Glutamatergic neuron (in vitro differentiated cells): ENCODE measurements at places on chromosomes 16 and 17. TPM values are rescaled to one million over a fixed set of nuclear protein-coding genes. Genes with fewer than 3 reads are reported as not detected.

The IRX6 gene
- total RNA-seq = not detected

The DNAI2 gene
- total RNA-seq = not detected

The HOXB8 gene
- total RNA-seq = not detected

The DOC2B gene
- 109 TPM for total RNA-seq

The KRT32 gene
- total RNA-seq = not detected

The INTS2 gene
- total RNA-seq = 16.9 TPM

DNA sequence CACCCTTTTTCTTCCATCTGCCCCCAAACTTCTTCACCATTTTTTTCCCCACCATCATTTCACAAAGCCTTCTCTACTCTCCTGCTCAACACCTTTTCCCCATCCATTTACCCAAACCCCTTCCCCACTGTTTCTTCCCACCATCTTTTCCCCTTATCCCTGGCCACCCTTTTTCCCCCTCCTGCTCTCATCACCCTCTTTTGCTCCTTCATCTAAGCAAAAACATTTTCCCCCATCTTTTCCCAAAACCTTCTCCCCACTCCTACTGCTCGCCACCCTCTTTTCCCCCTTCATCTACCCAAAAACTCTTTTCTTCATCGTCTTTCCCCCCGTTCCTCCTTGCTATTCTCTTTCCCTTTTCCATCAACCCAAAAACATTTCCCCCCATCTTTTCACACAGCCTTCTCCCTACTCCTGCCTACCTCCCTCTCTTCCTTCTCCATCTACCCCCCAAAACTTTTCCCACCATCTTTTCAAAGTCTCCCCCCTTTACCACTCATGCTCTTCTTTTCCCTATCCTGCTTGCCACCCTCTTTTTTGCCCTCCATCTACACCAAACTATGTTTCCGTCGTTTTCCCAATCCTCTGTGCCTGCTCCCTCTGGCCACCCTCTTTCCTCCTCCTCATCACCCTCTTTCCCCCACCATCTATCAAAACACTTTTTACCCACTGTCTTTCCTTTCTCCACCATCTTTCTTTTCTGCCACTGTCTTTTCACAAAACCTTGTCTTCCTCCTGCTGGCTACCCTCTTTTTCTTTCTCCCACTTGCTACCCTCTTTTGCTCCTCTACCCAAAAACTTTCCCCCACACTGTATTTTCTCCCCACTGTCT lies 205.8 kb upstream of the WSB1 start:
- no peak for DNase-seq

DNA sequence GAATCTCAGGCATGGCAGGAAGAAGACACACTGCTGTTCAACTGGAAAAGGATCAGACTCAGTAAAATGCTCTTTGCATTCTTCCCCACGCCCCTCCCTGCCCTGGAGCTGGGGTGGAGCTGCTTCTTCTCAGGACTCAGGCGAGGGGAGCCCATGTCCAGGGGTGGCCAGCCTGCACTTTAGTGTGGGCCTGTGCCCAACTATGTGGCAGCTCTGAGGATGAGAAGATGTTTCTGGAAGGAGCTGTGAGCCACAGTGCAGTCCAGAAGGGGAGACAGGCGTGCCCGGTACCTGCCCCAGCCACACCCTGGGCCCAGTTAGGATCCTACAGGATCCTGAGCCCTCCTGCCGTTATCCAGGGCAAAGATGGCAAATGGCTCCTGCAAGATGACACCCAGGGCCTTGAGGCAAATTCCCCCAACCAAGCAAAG lies 120.3 kb downstream of the ANKRD11 start:
- no peak for DNase-seq

DNA sequence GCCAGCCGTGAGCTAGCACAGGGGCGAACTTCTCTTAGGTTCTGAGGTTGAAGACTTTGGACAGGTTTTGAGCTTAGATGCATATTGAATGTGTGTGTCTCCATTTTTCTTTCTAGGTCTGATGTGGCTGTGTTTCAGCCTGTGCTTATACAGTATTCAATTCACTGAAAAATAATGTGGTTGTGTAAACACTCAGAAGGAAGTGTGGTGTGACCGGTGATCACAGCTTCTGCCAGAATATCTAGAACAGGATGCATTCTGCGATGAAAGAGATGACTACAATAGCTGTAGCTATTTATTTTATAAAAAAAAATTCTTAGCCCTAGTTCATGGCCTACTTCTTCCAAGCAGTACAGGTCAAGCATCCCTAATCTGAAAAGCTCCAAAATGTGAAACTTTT lies 64.4 kb downstream of the MAP2K6 start:
- no peak for DNase-seq

GRCh38 chr16:13254998-13255614 lies 353.7 kb downstream of the SHISA9 start:
- DNase-seq = no peak

GRCh38 chr16:2953706-2954627 lies 10.1 kb upstream of the KREMEN2 start:
- peak; percentile 68 for DNase-seq

DNA sequence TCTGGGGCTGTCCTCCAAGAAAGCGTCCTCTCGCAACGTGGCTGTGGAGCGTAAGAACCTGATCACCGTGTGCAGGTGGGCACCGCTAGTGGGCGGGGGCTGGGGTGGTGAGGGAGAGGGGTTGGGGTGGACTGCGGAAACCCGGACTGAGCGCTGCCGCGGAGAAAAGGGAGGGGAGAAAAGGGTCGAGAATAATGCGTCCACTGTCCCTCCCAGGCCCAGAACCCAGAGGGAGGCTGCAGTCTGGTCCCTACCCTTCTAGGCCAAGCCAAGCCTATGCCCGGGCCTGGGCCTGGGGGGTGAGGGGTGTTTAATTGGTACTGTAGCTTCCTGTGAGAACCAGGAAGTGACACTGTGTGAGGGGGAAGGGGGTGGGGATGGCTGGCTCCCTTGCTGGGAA lies 464 bp downstream of the RUNDC3A start:
- DNase-seq = peak; percentile 59

DNA sequence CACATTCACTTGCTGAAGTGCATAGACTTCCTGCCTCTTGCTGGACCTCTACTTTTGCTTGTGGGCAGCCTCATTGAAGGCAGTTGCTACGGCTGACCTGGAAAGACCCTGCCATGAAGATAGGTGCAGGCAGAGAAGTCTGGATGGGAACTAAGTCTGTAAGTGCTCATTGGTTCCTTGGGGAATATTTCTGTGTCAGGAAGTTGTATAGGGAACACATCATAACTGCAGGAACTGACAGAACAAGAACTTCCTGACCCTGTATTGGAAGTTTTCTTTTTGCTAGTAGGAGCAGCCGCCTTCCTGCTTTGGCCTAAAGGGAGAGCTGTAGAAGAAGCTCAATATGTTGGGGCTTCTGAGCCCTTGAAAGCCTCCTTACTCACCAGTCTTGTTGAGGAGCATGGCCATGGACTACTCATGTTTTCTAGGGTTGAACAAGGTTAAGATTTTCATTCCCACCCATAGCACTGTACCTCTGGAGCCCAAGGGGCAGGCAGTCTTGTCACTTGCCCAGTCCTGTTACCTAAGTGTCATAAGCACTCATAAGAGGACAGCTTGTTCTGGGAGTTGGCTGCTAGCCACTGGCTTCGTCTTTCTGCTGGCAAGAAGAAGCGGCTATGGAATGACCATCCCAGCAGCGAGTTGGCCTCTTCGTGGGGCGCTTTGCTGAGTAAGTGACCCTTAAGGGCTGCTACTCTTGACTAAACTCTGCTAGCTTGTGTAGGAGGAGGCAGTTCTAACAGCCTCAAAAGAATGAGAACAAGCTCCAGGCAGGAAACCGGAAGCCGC lies 7.2 kb downstream of the UBFD1 start:
- DNase-seq = no peak

DNA sequence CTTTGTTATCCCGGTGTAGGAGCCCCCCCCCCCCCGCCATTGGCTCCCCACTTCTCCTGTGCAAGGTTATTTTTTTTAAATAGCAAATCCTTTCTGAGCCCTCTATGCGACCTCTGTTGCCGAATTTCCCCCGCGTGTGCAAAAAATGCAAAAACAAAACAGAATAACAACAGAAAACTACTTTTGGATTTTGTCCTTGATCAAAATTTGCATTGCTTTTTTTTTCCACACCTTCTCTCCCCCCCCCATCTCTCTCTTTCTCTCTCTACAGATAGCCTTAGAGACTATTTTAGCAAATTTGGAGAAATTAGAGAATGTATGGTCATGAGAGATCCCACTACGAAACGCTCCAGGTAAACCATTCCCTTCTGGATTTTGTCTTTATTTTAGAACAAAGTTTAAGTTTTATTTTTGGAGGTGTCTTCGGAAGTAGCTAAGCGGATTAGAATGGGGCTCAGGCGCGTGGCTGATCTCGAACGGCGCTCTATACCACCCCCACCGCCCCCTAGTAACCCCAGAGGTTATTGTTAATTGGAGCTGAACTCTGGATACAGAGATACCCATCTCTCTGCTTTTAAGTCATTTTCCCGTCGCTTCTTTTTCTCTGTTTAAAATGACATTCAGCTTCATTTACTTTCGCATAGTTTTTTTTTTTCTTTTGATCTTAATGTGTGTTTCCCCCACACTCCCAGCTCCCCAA lies 1.0 kb downstream of the MSI2 start:
- no peak for DNase-seq

GRCh38 chr17:4858068-4858881 lies 25.1 kb downstream of the MINK1 start:
- no peak for DNase-seq

DNA sequence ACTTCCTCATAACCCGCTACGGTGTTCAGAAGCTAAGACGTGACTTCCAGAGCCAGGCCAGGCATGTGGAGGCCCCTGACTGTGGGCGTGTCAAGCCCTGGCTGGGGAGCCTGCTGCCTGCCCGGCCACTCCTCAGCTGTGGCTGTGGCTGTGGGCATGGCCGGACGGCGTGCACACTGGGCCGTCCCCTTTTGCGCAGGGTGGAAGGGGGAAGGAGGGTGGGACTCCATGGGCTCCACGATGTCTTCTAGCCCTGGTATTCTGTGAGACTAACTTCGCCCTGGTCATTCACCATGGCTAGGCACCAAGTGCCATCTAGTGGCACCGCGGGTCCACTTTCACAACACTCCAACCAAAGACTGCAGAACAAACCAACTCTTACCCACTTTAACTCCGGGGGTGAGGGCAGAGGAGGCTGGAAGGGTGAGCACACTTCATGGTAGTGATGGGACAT lies 67.9 kb downstream of the N4BP1 start:
- no peak for DNase-seq

DNA sequence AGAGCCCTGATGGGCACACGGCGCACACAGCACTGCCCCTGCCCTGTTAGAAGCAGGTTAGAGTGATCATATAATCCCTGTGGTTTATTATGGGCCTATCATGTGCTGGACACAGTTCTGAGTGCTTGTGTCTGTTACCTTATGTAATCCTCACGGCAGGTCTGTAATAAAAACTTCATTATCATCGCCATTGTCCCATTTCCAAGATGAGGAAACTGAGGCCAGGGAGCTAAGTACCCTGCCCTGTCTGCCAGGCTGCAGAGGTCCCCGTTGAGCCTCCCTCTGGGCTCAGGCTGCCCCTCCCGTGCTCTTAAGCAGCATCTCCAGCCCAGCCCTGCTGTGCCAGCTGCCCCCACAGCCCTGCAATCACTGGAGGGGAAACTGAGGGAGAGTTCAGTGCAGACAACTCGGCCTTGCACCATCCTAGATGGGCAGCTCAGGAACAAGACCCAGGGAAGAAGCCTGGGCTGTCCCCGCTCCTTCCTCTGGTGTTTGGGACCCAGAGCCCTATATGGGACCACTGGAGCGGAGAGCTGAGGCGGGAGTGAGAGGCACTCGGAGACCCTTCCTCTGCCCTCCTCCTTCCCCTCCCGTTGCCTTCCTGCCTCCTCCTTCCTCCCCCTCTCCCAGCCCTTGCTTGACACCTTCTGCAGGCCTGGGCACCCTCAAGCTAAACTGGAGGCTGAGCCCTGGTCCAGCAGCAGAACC lies 42.0 kb downstream of the WNT3 start:
- no peak for DNase-seq

GRCh38 chr17:68840073-68840472 lies 115.1 kb downstream of the ABCA8 start:
- no peak for DNase-seq

DNA sequence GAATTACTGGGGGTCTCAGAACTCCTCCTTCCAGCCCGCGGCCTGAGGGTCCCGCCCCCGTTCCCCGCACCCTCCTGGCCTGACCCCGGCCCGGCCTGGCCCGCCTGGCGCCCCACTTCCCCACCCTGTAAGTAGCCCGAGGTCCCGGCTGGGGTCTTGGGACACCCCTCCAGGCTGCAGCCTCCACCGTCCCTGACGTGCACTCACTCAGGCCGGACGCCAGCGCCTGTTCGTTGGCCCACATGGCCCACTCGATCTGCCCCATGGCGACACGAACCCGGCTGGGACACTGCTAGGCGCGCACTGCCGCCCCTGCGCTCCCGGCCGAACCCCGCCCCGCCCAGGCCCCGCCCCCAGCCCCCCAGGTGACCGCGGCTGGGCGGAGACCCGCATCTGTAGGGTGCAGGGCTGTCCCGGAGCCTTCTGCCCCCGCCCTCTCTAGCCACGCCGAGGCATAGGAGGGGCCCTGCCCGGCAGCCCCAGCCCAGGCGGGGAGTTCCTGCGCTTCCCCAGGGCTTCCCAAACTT lies at the start of gene CYBA:
TSS of gene CYBA (minus strand) at position 305 of the 527 bp plus-strand sequence. CDS start at position 265, 40 bp downstream.
- DNase-seq = peak; percentile 57

GRCh38 chr16:7861891-7862582 lies 529.4 kb downstream of the RBFOX1 start:
- no peak for DNase-seq

DNA sequence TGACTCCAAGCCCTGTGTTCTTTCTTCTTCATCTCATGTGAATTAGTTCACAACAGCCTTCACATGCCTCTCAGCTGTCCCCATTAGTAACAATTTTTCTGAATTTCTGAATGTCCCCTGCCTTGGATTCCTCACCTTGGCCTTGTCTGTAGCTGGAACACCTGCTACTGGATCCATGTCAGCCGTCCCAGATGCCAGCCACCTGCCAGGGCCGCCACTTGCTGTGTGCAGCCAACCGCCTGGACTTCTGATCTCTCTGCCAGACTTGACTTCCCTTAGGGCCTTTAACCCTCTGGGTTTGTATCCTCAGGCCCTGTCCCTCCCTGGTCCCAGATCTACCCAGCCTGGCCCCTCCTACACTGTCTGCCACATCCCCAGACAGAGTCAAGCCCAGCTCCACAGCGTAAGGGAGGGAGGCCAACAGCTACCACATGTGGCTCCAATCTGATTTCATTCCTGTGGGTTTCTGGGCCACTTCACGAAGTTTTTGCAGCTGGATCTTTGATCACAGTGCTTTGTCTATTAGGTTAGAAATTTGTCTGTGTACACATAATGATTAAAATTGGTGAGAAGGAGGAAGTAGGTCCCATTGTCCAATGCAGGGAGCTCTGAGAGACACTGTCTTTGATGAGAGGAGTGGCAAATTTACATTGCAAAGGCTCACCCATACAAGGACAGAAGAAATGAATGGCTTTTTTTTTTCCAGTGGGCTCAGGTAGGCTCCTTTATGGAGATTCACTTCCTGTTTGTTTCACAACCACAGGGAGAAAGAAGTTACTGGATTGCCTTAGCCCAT lies 15.3 kb downstream of the MPP2 start:
- no peak for DNase-seq

DNA sequence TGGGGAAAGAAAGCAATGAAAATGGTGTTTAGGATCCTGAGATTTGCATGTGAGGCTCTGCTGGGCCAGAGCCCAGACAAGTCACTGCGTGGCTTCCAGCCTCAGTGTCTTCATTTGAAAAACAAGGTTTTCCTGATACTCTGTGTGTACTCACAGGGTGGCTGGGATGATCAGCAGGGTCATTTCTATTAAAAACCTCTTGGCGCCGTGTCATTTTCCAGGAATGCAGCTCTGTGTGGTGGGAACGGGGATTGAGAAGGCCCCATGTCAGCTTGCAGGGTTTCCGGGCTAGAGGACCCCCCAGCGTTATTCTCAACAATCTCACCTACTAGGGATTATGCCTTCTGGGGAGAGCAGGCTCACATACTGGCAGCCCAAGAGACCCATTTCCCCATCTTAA lies 73.5 kb downstream of the FOXL1 start:
- DNase-seq = no peak

- peak; percentile 53 for DNase-seq
Observed at GRCh38 chr17:41777157-41777573, 9.3 kb downstream of the JUP start.
